Stimulated activated CD8-positive, alpha-beta memory T cell treated with anti-CD3 and anti-CD28 coated beads, Interleukin-15, amount 100 ng/mL, for 24 hours (primary cell): ENCODE measurements at places on chromosomes 7 and 10.
A peak's percentile ranks its signal among the peaks of the same experiment; 100 is the strongest.

DNA sequence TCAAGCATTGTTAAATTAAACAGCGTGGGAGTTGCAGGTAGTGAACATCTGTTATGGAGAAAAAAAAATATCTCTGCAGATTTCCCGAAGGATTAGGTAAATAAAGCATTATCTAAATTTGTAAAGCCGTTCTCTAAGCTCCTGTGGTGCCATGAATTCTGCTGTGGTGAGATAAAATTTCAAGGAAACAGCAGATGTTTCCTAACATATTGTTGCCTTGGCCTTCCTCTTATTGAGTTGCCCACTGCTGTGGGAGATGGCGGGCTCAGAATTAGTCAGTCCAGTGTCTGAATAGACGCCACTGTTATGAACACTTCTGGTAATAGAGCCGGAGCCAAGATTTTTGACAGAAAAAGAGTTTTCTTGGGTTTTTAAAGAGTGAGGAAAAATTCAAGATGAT lies 82.6 kb upstream of the ELMO1 start:
- DNase-seq: no peak

DNA sequence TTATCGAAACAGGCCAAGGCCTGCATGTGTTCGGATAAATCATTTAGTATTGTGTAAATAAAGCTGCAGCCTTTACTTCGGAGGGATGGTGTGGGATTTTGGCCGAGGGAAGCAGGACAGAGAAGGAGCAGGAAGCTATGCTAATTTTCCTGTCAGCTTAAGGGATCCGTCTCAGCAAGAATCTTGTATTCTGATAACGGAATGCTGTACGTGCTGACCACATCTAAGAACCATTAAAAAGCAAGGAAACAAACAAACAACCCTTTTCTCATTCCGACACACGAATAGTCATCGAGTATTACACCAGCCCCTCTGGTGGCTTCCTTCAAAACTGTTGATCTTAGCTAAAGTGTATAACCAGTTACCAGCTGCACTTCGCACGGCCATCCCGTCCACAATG lies 133.2 kb upstream of the TCF7L2 start:
- no peak for DNase-seq

GRCh38 chr7:6578114-6579084 lies 1.1 kb downstream of the ZDHHC4 start:
- DNase-seq: no peak

DNA sequence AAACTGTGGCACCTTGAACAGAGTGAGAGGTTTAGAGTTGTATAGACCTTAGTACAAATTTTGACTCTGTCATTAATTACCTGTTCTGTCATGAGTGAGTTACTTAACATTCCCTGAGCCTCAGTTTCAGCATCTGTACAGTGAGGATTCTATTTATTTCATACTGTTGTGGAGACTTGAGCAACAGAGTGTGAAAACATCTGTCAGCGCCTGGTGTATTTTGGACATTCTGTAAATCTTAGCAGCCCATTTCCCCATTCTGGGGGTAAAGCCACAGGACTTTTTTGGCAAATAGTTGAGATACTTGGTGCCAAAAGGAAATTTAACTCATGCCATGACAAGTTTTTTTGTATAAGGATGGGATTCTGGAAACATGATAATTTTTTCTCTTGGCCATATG lies 94.8 kb downstream of the AUTS2 start:
- no peak for DNase-seq

DNA sequence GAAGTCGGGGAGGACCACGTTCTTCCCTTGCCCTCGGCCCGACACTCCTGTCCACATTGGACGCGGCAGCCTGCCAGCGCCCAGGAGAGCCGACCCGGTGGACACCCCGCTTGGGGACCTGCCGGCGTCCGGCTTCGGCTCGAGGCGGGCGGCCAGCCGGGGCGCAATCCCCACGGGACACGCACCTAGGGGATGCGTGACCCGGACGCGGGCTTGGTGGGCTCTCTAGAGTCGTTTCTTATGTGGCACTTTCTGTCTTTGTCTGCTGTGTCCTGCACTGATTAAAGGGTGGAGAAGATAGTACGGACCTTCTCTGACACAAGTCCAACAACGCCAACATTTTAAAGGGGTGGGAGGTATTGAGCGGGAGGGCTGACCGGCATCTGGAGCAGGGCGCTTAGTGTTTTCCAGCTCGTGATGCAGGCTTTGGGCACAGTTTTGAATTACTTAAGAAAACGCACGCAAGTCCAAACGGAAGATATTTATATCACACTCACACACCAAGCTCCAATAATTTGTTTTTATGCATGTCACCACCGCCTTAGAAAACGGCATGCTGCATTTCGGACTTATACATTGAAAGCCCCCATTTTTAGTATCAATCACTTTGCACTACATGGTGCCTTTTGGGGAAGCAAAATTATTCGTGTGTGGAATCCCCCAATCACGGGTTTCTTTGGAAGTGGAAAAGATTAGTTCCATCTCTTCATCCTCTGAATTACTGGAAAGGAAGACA lies 3.9 kb upstream of the SPAG6 start:
- no peak for DNase-seq

GRCh38 chr7:1045069-1046063 lies 1.0 kb downstream of the GPR146 start:
- no peak for DNase-seq

GRCh38 chr10:87658858-87659555 lies 671 bp upstream of the PAPSS2 start:
- no peak for DNase-seq

GRCh38 chr7:113921363-113921762 lies 2.6 kb upstream of the PPP1R3A start:
- DNase-seq: no peak

- DNase-seq: no peak
Observed at GRCh38 chr7:148790131-148790726, 91.5 kb downstream of the CUL1 start.

GRCh38 chr7:87475359-87476178 lies at the start of gene ABCB4:
Gene ABCB4 (minus strand): TSS chr7:87475680. CDS start chr7:87475465, 215 bp downstream.
- no peak for DNase-seq

GRCh38 chr7:16975712-16976111 lies 93.9 kb upstream of the AGR3 start:
- no peak for DNase-seq

DNA sequence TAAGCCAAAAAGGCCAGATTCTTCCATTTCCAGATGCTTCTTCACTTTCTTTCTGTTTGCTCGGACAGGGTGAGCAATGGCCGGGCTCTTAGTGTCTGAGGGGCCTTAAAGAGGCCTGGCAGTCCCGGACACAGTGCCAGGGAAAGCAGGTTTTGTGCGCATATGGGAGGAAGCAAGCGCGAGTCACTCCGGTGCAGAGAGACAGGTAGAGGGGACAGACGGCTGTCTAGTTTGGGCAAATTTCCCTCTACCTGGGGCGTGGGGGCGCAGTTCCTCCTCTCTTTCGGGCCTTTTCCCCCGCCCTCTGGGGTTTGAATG lies 4.7 kb downstream of the NEUROD6 start:
- DNase-seq: no peak

DNA sequence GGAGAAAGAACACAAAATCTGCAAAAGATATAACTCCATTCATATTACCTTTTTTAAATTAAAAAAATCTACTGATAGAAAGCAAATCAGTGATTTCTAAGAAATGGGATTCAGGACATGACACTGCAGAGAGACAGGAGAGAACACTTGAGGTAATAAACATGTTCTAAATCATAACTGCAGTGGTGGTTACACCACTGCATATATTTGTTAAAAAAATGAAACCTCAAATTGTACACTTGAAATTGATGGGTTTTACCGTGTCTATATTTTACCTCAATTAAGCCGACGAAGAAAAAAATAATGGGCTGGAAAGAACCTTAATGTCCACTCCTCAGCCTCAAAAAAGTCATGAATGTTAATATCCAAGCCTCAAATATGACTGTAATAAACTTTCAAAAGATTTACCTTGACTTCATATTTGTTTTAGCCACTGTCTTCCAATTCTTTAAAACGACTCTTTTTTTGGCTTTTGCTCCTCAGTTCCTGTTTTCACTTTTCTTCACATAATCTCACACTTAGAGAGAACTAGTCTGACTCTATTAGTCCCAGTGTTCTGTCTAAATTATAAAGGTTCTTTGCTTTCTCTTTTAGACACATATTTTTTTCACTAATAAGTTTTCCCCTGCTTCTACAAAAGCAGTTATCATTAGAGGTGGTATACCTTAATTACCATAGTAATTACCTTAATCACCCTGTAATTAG lies 502.4 kb downstream of the GRM8 start:
- no peak for DNase-seq

GRCh38 chr10:98028168-98028770 lies 2.2 kb downstream of the CRTAC1 start:
- peak; percentile 21 for DNase-seq

GRCh38 chr7:37984750-37985390 lies 64.4 kb downstream of the EPDR1 start:
- no peak for DNase-seq

DNA sequence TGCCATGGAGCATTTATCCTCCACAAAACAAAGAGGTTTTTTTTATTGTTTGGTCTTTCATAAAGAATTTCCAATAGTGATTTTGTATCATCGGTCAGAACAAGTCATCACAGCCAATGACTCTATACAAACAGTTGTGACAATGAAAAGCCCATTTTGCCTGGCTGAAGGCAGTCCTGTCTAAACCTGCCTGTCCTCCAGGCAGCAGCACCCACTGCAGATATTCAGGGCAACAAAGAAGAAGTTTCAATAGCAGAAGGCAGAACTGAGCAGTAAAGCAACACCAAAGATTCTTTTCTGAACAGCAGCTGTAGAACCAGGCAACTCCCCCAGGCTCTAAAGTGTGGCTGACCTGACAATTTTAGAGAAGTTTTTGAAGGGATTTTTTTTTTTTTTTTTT lies 169.4 kb downstream of the FGFR2 start:
- no peak for DNase-seq

DNA sequence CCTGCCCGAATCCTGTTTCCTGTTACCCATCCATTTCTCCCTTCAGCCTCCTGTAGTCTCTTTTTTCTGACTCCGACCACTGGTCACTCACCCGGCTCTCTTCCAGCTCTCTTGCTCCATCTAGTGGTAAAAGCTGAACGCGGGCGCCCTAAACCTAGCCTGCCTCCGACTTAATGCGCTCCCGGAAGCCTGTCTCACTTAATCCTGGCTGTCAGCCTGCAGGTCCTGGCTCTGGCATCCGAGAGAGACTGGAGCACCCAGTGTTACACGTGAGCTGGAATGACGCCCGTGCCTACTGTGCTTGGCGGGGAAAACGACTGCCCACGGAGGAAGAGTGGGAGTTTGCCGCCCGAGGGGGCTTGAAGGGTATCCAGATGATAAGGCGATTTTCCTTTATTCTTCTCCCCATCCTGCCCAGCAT lies 10.3 kb downstream of the SUMF2 start:
- peak; percentile 40 for DNase-seq

DNA sequence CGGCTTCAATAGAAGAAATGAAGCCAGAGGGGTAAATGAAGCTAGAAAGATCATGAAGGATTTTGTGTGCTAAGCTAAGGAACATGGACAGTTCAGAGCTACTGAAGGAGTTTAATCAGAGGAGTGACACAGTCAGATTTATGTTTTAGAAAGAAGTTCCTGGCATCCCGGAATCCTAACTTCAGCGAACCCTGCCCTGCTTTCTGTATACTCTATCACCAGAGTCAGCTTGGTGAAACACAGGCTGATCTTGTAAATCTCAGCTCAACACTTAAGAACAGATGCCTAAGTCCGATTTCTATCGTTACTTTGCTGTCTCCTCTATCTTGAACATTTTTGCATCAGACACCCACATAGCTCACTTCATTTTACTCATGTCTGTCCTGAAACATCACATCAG lies 9.1 kb downstream of the AHR start:
- no peak for DNase-seq

GRCh38 chr10:95998255-95998784 lies 45.1 kb upstream of the CCNJ start:
- no peak for DNase-seq

DNA sequence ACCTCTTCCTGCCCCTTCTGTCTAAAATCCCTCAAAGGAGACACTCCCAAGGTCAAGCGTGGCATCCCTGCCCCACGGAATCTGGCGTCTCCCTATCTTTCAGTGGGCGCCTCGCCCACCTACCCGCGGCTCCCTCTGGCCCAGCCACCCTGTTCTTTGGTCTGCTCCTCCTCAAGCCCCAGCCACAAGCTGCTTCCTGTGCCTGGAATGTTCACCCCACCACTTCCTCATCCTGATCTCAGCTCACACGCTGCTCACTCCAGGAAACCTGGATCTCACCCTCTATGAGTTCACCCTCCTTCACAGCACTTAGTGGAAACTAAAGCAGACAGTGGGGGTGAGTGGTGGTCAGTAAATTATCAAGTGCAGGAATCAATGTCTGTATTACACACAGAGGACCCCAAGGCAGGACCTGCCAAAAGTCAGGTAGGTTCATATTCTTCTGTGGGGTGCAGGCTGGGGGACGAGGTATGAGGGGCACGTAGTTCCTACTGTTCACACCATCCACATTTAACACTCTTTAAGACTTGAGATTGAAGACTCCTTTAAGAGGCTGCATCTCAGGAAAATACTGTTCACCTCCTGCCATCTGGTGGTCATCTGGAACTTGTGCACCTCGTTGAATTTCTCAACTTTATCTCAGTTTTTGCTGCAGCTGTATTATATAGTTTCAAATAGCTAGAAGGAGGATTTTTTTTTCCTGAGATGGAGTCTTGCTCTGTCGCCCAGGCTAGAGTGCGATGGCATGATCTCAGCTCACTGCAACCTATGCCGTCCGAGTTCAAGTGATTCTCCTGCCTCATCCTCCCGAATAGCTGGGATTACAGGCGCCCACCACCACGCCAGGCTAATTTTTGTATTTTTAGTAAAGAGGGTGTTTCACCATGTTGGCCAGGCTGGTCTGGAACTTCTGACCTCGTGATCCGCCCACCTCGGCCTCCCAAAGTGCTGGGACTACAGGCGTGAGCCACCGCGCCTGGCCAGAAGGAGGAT lies 166.6 kb downstream of the ARHGAP21 start:
- no peak for DNase-seq

- DNase-seq: no peak
Observed at GRCh38 chr7:102466097-102466496, 1.3 kb downstream of the LRWD1 start.

- no peak for DNase-seq
Observed at GRCh38 chr7:132112657-132113056, 463.6 kb downstream of the PLXNA4 start.

DNA sequence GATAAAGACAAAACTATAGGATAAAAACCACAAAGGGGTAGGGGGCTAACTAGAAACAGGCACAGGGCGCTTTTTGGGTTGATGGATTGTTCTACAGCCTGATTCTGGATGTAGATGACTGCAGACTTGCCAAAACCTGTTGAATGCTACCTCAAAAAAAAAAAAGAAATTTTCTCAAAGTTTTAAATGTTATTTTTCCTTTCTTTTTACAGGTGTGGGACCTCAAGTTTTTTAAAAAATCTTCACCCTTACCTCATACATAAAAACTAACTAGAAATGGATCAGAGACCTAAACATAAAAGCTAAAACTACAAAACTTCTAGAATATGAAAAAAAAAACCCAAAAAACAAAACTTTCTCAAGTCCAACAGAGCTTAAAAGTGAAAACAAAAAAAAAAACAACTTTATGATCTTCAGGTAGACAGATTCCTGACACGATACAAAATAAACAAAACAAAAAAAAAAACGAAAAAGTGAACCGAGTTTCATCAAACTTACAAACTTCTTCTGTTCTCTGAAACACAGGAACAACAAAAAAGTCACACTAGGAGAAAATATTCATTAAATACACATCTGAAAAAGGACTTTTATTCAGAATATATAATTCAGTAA lies 14.9 kb downstream of the RHEB start:
- DNase-seq: no peak

- DNase-seq: no peak
Observed at GRCh38 chr10:123883673-123884320, 7.8 kb downstream of the CPXM2 start.

GRCh38 chr7:77217474-77218185 lies 18.0 kb upstream of the FGL2 start:
- no peak for DNase-seq
